MG63 (cell line): ENCODE measurements at places on chromosomes 5 and 9. TPM values are rescaled to one million over a fixed set of nuclear protein-coding genes. Genes with fewer than 3 reads are reported as not detected.

Gene NR5A1
- total RNA-seq: not detected in 2 replicates

- no peak for DNase-seq
These were observed 48.6 kb downstream of the DUSP1 start for GRCh38 chr5:172722327-172722815.

- DNase-seq: no peak
These were observed 232.6 kb upstream of the ANKRD55 start for GRCh38 chr5:56465769-56466135.

Gene ECM2
- total RNA-seq: 0.95 TPM in 1 of 2 replicates, not detected in the other

DNA sequence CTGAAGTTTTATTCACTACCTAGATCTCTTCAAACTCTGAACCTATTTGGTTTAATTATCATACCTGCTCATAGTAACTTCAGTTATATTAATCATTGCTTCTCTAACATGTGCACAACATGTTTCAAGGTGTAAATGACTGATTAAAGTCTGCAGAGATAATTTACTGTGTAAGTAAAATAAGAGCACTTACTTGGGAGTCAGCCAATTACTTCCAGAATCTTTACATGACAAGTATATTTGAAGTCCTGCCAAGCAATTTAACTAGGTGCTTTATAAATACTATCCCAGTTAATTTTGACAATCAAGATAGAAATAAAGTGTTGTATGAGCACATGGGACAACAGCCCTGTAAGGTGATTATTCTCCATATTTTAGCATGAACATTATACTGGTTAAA, 109.9 kb downstream of the RFX3 start:
- DNase-seq: no peak

GRCh38 chr9:91143642-91144041, 218.1 kb downstream of the AUH start:
- no peak for DNase-seq

Gene BHMT2
- total RNA-seq: 0.79 and 1.5 TPM in 2 replicates

Gene PDGFRB
- total RNA-seq: 6.1 and 10.4 TPM in 2 replicates
